ENCODE measurements at places on chromosomes 7 and 10.

DNA sequence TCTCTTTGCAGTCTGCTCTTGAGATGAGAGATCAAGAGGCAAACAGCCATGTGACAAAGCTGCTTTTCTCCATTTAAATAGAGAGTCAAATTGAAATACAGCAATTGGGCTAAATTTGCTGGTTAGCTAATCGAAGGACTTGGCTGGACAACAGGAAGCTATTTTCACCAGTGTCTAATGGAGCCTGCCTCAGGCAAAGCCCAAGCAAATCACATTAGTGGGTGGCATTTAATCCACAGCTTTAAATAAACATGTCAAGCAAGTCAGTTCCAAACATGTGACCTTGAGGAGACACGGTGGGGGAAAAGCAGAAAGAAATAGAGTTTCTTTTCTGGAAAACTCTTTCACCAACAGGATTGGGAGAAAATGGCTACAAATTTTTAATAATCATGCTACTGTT lies 180.5 kb upstream of the AOAH start:
- no peak for DNase-seq

- DNase-seq, result no peak
Measured at GRCh38 chr10:123558651-123559050, 107.5 kb upstream of the GPR26 start.

GRCh38 chr7:104900525-104901239 lies 113.3 kb upstream of the KMT2E start:
- no peak for DNase-seq

DNA sequence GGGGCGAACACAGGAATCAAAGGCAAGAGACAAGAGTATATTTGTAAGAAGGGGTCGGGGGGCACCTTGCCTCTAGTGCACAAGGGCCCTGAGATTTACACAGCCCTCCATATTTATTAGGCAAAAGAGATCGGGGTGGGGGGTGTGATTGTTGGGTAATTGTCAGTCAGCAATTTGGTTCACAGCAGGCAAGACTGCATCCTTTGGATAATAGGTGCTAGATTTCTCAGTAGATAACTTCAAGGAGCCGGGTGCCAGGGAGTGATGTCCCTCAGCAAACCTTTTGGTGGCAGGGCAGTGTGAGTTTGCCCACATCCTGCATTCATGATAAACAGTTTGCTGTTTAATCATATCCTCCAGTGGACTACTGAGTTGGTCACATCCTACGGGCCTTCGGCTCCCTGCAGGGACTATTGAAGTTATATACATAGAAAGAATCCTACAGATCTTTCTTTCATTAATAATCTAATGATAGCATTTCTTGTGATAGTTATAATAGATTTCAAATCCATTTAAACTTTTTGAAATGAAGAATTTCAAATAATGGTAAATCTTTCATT lies 178.5 kb downstream of the GNAI1 start:
- no peak for DNase-seq

- DNase-seq, result no peak
Measured at GRCh38 chr7:139734395-139734794, 43.4 kb downstream of the HIPK2 start.

GRCh38 chr10:74177140-74177677 lies 26.2 kb downstream of the ADK start:
- no peak for DNase-seq

DNA sequence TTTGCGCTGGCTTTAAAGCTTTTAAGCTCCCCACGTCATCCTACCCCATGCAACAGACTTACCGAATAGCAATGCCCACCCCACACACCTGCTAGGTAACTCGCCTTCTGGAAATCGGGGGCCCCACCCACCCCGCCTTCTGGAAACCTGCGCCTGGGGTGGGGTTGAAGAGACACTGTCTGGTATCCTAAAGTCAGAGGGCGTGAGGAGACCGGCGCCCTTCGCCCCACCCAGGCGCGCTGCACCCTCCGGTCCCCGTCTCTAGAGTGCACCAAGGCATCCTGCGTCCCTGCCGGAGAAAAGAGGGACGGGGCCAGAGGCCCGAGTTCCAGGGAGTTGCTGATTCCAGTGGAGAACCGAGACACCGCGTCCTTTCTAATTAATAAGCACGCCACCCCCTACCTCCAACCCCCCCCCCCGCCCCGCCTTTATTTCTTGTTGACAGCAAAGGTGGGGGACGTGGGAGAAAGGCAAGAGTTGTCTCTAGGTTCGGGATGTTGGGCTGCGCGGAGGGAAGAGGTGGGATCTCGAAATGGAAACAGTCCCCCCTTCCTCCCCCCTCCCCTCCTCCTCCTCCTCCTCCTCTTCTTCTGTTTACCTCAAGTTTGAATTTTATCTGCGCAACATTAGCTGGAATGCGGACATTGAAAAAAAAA lies 220.9 kb upstream of the MKLN1 start:
- no peak for DNase-seq

DNA sequence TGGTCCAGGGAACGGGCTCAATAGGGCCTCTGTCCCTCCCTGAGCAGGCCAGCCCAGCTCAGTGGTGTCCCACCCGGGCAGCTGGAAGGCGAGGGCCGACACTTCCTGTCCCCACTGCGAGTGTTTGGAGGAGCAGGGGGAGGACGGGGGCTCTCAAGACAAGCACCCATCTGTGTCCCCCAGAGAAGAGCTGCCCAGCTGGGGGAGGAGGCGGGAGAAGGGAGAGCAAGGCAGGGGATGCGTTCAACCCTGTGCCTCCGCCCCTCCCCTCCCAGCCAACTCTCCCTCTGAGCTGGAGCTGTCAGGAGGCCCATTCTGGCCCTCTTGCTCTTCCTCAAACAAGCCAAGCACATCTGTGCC lies 35.7 kb downstream of the ZCCHC24 start:
- no peak for DNase-seq

DNA sequence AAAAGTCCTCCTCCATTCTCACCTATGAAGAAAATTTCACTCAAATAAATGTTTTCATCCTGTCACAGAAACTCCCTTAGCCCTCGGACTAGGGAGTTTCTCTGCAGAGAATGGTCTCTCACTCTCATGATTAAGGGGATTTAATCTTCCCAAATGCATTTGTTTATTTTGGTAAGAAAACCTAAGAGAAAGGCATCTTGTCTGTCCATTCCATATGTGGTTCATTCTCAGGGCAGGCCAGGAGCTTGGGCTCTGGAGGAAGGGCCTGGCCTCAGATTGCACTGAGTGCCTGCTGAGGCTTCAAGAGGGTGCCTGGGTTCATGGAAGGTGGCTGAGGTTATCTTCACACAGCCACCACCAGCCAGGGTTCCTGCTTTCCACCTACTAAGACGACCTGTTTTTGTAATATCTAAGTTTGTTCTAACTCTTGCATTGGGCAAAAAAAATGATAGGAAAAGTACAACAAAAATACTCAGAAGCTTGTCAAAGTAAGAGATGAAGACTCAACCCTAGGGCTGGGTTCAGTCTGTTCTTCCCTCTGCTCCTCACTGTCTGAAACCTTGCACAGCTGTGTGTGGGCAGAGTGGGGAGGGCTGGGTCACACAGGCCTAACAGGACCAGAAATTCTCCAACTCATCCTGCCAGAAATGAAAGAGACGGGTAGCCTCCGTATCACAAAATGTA lies 186.7 kb downstream of the CXCL12 start:
- DNase-seq, result no peak

DNA sequence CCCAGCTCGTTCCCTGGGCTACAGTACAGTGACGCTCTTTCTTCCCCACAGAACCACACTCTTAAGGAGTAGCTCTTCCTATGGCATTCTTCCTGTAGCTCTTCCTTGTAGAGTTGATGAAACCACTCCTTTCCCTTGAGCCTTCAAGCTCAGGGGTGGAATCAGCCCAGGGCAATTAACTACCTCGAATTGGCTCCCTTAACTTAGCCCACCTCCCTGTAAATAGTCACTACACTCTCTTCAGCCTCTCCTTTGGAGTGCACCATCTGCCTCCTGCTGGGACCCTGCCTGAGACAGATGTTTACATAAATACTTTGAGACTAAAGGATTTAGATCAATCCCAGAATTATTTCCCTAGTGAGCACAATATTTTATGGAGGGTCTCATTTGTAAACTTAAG lies 537.8 kb upstream of the AUTS2 start:
- DNase-seq, result no peak

DNA sequence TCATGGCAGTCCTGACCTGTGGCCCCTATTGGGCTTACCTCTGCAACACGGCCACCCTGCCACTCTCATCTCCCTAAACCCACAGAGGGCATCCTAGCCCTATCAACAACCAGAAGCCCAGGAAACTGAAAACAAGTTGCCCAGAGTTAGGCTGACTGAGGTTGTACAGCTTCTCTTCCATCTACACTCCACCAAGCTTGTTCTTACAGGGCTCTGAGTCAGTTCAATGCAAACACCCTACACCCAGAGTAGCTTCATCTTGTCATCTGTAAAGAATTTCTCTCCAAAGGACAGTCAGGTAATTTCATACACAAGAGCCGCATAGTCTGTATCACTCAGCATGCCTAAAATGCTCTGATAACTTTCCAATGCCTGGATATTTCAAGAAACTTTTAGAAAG lies 175.4 kb downstream of the ARID5B start:
- no peak for DNase-seq

DNA sequence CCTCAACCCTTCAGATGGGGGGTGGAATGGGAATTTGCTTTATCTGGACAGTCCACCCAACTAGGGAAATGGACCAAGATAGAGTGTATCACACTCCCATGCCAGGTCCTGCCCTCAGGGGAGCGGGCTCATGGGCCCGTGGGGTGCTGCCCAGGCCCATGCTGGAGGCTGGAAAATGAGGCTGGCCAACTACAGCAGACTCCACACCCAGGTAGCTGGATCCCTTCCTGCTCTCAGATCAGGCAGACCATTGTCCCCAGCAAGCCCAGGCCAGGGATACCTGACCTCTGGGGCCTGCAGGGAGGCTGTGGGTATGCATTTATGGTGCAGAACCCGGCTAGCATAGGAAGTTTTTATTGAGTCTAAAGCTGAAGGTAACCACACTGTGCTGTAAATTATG lies 162.4 kb downstream of the TCERG1L start:
- DNase-seq, result no peak

DNA sequence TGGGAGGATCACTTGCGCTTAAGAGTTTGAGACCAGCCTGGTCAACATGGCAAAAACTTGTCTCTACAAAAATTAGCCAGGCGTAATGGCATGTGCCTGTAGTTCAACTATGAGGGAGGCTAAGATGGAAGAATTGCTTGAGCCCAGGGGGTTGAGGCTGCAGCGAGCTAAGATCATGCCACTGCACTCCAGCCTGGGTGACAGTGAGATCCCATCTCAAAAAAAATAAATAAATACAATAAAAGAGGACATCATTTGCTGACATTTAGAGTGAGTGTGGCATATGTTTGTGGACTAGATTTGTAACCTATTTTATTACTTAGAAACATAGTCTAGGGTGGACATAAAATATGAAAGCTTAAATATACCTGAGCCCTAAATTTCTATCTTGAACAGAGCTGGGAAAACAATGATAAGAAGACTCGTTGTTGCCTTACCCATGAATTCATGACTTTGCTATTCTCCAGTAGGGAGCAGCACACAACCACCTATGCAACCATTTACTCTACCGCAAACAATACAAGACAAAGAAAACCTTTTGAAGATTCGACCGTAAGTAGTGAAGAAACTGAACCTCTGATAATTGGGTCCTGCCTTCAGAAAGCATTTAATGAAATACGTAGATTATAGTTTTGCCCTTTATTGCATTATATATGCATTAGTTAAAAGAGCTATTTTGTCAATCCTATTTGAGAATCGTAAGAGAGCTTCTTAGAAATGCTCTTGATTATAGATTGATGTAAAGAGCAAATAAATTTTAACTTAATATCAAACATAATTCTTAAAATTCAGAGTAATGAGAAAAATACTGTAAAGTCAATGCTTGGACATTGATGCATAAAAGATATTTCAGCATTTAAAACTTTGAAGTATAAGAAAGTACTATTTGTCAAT lies 83.5 kb downstream of the GNAT3 start:
- DNase-seq, result no peak

GRCh38 chr10:43257347-43258210 lies 9.3 kb downstream of the RASGEF1A start:
- no peak for DNase-seq

- peak; percentile 11 for DNase-seq
Measured at GRCh38 chr7:116862951-116863670, 724 bp downstream of the CAPZA2 start.

- DNase-seq, result no peak
Measured at GRCh38 chr10:11874568-11875493, 51.7 kb downstream of the PROSER2 start.

DNA sequence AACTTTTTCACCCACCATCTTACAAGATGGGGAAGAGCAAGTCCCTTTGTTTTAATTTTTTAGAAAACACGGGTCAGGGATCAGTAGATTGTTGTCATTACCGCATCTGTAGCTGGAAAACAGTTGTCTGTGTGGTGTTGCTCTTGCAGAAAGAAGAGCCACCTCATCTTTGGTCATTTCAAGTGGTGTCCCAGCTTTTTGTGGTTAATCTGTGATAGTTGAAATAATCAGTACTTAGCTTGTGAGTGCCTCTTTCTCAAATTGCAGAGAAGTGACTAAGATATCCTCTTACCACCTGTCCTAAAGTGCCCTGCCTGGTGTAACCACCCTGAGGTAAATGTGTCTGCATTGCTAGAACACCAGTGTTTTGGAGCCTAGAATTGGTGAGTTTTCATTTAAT lies 5.5 kb downstream of the PRPF18 start:
- no peak for DNase-seq

- no peak for DNase-seq
Measured at GRCh38 chr10:52883996-52884871, 111.7 kb upstream of the MBL2 start.

DNA sequence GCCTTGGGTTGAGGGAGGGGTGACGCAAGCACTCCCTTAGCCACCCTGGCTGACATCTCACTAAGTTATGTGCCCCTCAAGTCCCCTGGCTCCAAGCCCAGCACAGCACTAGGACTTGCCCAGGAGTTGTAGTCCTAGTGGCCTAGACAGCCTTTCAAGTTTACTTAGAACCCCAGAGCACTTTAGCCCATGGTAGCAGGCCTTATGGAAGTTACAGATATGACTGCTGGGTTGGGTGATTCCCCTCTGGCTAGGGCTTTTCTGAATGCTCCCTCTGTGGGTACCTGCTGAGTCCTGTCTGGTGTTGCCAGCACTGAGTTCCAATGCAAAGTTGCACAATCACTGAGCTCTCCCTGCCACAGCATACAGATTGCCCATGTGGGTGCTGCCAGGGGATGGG lies 83.2 kb downstream of the AHCYL2 start:
- no peak for DNase-seq

- DNase-seq, result no peak
Measured at GRCh38 chr10:25206693-25207414, 32.1 kb downstream of the GPR158 start.

GRCh38 chr7:32194537-32194936 lies 124.3 kb upstream of the PDE1C start:
- no peak for DNase-seq

- DNase-seq, result no peak
Measured at GRCh38 chr7:113918946-113919345, at the start of gene PPP1R3A. TSS of gene PPP1R3A (minus strand) at chr7:113919009. CDS start at chr7:113918996, 13 bp downstream.

DNA sequence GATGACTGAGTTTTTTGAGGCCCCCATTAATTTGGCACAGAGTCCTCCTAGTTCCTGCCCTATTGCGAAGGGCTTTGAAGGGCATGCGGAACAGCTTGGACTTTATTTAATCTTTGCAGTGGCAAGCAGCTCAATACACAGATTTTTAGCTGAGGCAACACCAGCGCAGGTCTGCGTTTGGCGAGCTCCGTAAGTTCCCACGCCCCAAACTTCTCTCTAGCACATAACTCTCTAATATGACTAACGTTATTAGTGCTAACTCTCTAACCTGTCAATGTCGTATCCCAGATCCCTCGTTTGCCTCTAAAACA lies 366 bp upstream of the TAF3 start:
- DNase-seq, result no peak

- no peak for DNase-seq
Measured at GRCh38 chr10:132322586-132323048, 9.4 kb upstream of the LRRC27 start.

GRCh38 chr10:35896001-35896400 lies 253.9 kb upstream of the FZD8 start:
- no peak for DNase-seq
